ENCODE measurements at places on chromosomes 5 and 9. TPM values are rescaled to one million over a fixed set of nuclear protein-coding genes. Genes with fewer than 3 reads are reported as not detected.

- H3K4me3 ChIP-seq: no peak overlapping the region
- no peaks in the 10 kb centered on the region for H3K36me3 ChIP-seq
- peaks cover 55% of the 10 kb centered on the region for H3K27me3 ChIP-seq
- no peak overlapping the region for H3K27ac ChIP-seq
These were observed 239.0 kb downstream of the SYK start for GRCh38 chr9:91040371-91041215.

- peaks cover 10% of the 10 kb centered on the region for H3K27me3 ChIP-seq
- H3K4me1 ChIP-seq: no peaks in the 10 kb centered on the region
- H3K27ac ChIP-seq: no peak overlapping the region
- no peak for DNase-seq
- no peak overlapping the region for H3K4me3 ChIP-seq
These were observed 17.1 kb upstream of the GOLM1 start for GRCh38 chr9:86116425-86116824.

DNA sequence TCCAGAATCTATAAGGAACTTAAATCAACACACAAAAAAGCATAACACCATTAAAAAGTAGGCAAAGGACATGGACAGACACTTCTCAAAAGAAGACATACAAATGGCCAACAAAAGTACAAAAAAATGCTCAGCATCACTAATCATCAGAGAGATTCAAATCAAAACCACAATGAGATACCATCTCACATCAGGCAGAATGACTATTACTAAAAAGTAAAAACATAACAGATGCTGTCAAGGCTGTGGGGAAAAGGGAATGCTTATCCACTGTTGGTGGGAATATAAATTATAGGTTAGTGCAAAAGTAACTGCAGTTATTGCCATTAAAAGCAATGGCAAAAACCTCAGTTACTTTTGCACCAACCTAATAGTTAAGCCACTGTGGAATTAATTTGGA lies 32.2 kb upstream of the SPATA31D4 start:
- H3K27ac ChIP-seq: no peak overlapping the region
- DNase-seq: no peak
- no peaks in the 10 kb centered on the region for H3K27me3 ChIP-seq

DNA sequence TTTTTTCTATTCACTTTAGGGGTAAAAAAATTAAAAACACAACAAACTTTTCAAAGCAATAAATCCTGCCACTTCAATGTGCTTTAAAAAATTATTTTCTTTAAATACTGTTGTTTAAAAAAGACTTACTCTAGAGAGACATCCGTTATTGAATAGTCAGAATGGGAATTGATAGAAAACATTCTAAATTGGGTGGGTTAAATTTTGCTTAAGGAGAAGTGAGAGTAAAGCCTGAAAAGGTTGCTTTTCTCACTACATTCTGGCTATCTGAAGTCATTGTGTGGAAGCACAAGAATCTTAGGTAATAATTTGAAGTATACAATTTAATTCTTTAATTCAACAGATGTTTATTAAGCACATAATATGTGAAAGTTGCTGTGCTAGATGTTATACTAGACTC lies 509.3 kb downstream of the NR2F1-AS1 start:
- H3K27me3 ChIP-seq: no peaks in the 10 kb centered on the region
- DNase-seq: no peak
- no peak overlapping the region for H3K27ac ChIP-seq
- no peaks in the 10 kb centered on the region for H3K4me1 ChIP-seq
- no peaks in the 10 kb centered on the region for H3K36me3 ChIP-seq
- no peak overlapping the region for H3K4me3 ChIP-seq

DNA sequence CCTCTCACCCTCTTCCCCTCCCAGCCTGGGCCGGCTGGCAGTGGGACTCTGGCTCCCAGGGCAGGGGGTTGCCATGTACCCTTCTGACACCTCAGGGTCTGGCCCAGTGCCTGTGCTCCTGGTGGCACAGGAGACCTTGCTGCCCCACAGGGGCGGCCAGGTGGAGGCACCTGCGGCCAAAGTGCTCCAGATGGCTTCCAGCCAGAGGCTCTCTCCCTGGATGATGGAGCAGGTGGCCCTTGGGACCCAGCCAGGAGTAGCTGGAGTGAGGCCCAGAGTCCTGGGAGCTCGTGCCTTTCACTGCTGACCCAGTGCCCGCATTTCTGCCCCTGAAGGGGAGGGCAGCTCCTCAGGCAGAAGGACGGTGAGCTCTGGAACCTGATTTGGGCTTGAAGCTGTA lies 87.3 kb downstream of the NTNG2 start:
- no peak overlapping the region for H3K4me3 ChIP-seq
- H3K27me3 ChIP-seq: no peaks in the 10 kb centered on the region
- H3K27ac ChIP-seq: no peak overlapping the region
- H3K4me1 ChIP-seq: no peaks in the 10 kb centered on the region
- H3K36me3 ChIP-seq: no peaks in the 10 kb centered on the region

DNA sequence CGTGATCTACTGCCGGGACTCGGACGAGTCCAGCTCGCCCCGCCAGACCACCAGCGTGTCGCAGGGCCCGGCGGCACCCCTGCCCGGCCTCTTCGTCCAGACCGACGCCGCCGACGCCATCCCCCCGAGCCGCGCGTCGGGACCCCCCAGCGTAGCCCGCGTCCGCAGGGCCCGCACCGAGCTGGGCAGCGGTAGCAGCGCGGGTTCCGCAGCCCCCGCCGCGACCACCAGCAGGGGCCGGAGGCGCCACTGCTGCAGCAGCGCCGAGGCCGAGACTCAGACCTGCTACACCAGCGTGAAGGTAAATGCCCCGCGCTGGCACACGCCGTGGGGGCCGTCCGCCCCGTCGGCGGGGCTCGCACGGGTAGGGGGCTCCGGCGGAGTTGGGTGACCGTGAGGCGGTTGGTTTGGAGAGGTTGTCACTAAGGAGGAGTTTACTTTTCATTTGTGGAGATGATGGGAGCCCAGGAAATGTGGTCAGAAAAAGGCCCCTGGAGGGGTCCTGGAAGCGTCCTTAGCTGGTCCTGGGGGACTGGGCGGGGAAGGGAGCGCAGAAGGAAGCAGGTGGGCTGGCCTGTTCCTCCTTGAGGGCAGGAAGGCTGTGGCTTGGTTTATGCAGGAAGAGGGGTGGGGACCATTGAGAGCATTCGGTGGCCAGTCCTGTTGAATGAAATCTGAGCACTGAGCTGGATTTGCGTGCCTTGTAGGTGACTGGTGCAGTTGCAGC lies 647 bp downstream of the PDE8B start:
- H3K36me3 ChIP-seq: no peaks in the 10 kb centered on the region
- no peak for DNase-seq
- H3K4me1 ChIP-seq: peaks cover 11% of the 10 kb centered on the region

GRCh38 chr9:92164490-92164889 lies 49.3 kb upstream of the SPTLC1 start:
- no peaks in the 10 kb centered on the region for H3K4me1 ChIP-seq
- no peak overlapping the region for H3K27ac ChIP-seq
- H3K36me3 ChIP-seq: peaks cover 3% of the 10 kb centered on the region
- no peak for DNase-seq
- H3K27me3 ChIP-seq: peaks cover 13% of the 10 kb centered on the region
- H3K4me3 ChIP-seq: no peak overlapping the region

GRCh38 chr5:115329475-115329874 lies 33.0 kb upstream of the CCDC112 start:
- no peaks in the 10 kb centered on the region for H3K36me3 ChIP-seq
- peaks cover 9% of the 10 kb centered on the region for H3K4me1 ChIP-seq
- DNase-seq: no peak

DNA sequence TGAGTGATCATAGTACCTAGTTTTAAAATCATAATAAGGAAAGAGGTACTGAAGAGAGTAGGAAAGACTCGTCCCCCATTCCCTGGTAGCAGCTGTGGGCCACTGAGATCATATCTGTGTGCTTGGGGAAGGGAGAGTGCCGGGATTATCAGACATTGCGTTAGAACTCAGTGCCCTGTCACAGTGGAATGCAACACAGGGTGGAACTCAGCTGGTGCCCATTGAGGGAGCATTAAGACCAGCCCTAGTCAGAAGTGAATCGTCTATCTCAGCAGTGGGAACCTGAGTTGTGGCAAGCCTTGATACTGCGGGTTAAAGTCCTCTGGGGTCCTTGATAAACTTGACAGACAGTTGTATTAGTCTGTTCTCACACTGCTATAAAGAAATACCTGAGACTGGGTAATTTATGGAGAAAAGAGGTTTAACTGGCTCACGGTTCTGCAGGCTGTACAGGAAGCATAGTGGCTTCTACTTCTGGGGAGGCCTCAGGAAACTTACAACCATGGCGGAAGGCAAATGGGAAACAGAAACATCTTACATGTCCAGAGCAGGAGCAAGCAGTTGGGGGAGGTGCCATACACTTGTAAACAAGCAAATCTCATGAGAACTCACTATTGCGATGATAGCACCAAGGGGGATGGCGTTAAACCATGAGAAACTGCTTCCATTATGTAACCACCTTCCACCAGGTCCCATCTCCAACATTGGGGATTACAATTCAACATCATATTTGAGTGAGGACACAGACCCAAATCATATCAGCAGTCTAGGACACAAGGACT lies 33.1 kb downstream of the NDUFAF2 start:
- peaks cover 46% of the 10 kb centered on the region for H3K36me3 ChIP-seq
- no peak for DNase-seq
- H3K4me3 ChIP-seq: no peak overlapping the region
- peaks cover 12% of the 10 kb centered on the region for H3K4me1 ChIP-seq
- H3K27ac ChIP-seq: no peak overlapping the region

DNA sequence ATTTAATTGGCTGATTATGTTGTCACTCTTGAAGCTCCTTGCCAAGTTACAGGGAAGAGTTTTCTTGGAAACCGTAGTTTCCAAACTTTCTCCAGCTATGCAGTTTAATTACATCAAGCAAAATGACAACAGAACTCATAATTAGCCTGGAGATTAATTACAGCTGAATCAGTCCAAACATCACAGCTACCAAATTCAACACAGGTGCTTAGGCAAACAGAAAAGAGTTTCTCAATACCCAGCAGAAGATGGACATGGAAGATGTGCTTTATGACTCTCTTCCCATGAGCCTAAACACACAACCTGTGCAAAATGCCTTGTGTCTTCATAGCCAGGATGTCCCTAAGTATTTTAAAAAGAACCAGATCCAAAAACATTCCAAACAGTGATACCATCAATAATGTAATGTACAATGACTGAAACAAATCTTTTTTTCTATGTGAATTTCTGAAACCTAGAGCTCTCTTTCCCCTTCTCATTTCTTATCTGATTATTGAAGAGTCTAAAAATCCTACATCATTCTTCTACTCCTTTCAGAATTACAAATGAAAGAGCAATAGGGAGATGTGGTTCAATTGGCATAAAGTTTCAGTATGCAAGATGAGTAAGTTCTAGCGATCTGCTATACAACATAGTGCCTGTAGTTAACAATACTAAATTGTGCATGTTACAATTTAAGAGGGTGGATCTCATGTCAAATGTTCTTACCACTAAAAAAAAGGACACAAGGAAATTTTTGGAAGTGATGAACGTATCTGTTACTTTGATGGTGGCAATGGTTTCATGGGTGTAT lies 124.3 kb downstream of the RASEF start:
- no peak for DNase-seq
- H3K36me3 ChIP-seq: no peaks in the 10 kb centered on the region
- no peak overlapping the region for H3K27ac ChIP-seq
- H3K4me3 ChIP-seq: no peak overlapping the region
- no peaks in the 10 kb centered on the region for H3K4me1 ChIP-seq

GRCh38 chr5:157801-158200 lies 33.5 kb upstream of the LRRC14B start:
- H3K4me3 ChIP-seq: no peak overlapping the region
- H3K36me3 ChIP-seq: no peaks in the 10 kb centered on the region
- no peaks in the 10 kb centered on the region for H3K4me1 ChIP-seq
- H3K27ac ChIP-seq: no peak overlapping the region
- no peak for DNase-seq

DNA sequence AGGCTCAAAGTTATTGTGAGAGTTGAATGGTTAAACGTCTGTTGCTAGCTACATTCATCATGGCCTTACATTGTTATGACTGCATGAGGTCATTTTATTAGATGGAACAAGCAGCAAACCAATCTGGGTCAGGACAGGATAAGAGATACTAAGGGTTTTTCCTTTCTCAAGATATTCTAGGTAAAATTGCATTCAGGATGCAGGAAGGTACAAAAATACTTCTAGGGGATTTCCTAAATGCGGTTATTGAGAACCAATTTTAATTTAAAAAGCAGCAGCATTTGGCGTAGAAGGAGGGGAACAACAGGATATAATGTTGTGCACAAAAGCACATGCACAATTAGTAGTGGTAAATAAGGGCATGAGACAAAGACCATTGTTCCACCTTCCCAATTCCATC lies 39.2 kb upstream of the LURAP1L start:
- H3K36me3 ChIP-seq: no peaks in the 10 kb centered on the region
- H3K27me3 ChIP-seq: no peaks in the 10 kb centered on the region
- no peak overlapping the region for H3K27ac ChIP-seq
- no peak overlapping the region for H3K4me3 ChIP-seq
- no peaks in the 10 kb centered on the region for H3K4me1 ChIP-seq

DNA sequence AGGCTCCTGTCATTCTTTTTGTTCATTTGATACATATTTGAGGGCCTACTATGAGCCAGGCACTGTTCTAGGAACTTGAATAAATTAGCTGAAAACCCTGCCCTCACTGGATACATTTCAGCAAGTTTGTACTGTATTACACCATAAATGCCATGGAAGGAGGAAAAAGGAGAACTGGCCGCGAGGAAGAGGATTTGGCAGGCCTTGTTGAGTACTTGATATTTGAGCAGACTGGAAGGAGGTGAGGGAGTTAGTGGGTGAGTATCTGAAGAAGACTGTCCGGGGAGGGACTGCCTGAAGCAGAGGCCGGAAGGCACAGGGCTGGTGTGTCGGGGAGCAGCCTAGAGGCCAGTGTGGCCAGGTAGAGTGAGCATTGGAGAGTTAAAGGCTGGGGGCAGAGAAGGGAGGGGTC lies 4.5 kb downstream of the SNX30 start:
- H3K36me3 ChIP-seq: no peaks in the 10 kb centered on the region
- no peaks in the 10 kb centered on the region for H3K27me3 ChIP-seq
- peak overlapping the region; percentile 12 for H3K4me3 ChIP-seq
- H3K27ac ChIP-seq: peak overlapping the region; percentile 48
- no peak for DNase-seq

- no peak overlapping the region for H3K4me3 ChIP-seq
- no peaks in the 10 kb centered on the region for H3K4me1 ChIP-seq
- no peak for DNase-seq
- H3K36me3 ChIP-seq: no peaks in the 10 kb centered on the region
- no peak overlapping the region for H3K27ac ChIP-seq
These were observed 499.2 kb downstream of the CDH18 start for GRCh38 chr5:19488786-19489185.

DNA sequence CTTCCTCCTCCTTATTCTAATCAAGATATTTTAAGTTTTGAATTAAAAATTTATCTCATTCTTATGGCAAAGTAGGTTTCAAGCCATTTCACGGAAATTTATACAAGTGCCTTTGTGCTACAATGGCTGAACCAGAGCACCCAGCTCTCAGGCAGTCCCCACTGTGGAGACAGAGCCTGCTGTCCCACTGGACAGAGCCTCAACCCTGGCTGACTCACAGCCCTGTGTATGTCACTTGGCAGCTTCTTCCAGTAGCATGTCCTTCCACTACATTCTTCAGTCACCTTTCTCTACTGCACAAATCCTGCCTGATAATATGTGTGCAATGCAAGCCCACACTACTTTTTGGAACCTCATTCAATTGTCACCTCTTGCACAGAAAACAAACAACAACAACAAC lies 253.1 kb downstream of the PDE4D start:
- H3K4me1 ChIP-seq: peaks cover 3% of the 10 kb centered on the region
- H3K4me3 ChIP-seq: no peak overlapping the region
- no peak for DNase-seq

- peaks cover 2% of the 10 kb centered on the region for H3K4me1 ChIP-seq
These were observed 15.8 kb upstream of the TTC23L start for GRCh38 chr5:34822956-34823715.

Gene NR6A1
- 1.8 TPM for total RNA-seq

Gene TMEM215
- total RNA-seq: not detected

Gene C5orf34
- 16.3 TPM for total RNA-seq

Gene SPINK13
- not detected for total RNA-seq
